Left cardiac atrium (tissue), 4 donors: ENCODE measurements at places on chromosomes 7 and 10.

GRCh38 chr10:63157845-63158624, 24.9 kb downstream of the NRBF2 start:
- DNase-seq: no peak

GRCh38 chr7:30954914-30955313, 8.8 kb upstream of the GHRHR start:
- DNase-seq: no peak

DNA sequence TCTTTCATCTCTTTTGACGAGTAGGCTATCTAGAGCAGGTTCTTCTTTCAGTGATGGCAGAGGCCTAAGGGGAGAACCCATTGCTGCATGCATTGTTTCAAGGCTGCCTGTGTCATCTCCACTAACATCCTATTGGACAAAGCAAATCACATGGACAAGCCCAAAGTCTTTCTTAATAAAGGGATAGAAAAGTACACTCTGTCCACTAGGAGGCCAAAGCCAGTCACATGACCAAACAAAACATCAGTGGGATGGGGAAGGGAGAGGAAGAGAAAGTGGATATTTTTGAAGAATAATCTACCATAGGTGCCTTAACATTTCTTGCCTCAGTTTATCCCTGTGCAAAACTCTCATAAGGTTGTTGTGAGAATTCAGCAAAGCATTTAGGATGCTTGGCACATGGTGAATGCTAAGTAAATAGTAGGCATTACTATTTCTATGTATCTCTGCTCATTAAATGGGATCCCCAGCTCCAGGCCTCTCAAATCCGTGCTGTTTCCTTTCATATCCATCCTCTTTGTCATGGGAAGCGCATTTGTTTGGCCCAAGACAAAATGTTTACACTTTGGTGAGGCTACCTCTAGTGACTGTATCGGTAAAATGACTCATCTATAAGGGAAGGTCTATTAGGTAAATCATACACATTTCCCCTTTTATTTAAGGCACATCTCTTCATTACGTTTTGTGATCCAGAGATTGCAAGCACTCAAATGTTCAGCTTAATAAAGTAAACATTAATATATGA, 16.7 kb upstream of the CADPS2 start:
- DNase-seq: no peak

GRCh38 chr10:60320666-60321065, 69.0 kb downstream of the ANK3 start:
- DNase-seq: no peak

DNA sequence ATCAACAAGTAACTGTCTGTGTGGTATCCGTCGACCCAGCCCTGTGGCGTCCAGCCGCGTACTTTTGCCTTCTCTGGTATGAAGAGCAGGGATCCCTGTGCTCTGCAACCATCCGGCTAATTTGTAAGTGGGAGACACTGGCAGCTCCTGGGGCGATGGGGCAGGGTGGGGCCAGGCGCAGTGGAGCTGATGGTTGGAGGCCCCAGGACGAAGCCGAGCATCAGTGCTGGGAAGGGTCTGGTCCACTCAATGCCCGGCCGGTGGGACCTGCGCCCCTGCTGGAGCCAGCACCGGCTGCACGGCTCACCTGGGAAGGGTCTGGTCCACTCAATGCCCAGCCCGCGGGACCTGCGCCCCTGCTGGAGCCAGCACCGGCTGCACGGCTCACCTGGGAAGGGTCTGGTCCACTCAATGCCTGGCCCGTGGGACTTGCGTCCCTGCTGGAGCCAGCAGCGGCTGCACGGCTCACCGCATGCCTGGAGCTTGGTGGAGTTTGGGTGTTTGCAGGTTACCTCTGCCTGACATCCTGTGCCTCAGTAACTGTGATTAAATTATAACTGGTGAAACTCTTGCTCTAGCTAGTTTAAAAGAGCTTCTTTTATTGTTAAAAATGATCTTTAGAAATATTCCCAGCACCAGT, 96.1 kb downstream of the NKX6-2 start:
- peak; percentile 10 for DNase-seq
